ENCODE measurements at places on chromosomes 1 and 21. TPM values are rescaled to one million over a fixed set of nuclear protein-coding genes. Genes with fewer than 3 reads are reported as not detected.
A peak's percentile ranks its signal among the peaks of the same experiment; 100 is the strongest.

DNA sequence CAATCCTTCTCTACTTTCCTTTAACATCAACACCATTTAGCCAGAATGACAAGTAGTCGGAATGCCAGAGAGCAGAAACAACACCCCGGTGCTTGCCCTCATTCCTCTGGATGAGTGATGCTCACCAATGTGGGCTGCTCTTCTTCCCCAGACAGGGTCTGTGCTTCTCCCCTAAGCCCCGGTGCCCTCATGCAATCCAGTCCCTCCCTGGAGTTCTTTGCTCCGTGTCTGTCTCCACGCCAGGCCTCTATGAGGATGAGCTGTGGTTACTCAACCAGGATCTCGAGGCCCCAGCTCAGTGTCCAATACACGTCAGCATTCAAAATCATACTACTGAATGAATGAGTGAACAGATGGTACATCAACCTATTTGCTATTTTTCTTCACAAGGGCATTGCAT lies 29.7 kb upstream of the PDE9A start:
- DNase-seq, result no peak

DNA sequence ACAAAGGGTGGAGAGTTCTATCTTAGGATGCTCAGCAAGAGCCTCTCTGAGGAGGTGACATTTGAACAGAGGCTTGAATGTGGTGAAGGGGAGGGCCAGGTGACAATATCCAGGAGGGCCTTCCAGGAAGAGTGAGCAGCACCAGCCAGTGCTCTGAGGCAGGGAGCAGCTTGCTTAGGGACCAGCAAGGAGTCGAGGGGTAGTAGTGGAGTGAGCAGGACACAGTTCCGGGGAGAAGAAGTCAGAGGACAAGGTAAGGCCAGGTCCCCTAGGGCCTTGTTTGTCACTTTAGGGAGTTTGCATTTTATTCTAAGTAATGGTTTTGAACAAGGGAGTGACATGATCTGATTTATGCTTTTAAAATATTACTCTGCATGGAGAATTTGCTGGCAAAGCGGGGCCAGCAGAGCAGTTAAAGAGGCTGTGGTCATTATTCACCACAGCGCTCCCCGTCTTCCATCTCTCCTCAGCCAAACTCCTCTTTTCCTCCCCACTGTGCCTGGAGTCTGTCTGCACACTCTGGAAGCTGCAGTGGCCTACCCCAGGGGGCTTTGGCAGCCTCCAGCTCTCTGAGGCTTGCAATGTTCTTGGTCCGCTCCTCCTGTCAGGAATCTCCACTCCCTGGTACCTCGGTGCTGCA lies 17.0 kb upstream of the CSF1 start:
- no peak for DNase-seq

- DNase-seq, result no peak
Observed at GRCh38 chr1:85992791-85993190, 163.8 kb downstream of the COL24A1 start.

DNA sequence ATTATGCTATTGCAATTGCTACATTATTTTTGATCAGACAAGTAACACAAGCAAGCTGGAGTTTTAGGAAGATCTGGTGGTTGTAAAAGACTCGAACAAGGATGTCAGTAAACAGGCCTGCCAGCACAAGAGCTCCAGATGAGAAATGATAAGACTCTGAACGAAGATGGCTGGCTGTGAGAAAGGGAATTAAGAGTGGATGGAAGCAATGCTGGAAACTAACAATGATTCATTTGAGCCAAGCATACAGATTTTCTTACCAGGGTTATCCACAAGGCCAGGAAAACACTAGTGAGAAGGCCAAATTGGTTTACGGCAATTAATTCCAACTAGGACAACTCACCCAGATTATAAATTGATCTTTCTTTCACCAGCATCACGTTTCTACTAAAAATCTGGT lies 54.2 kb downstream of the NRIP1 start:
- no peak for DNase-seq

- DNase-seq, result no peak
Observed at GRCh38 chr1:149997585-149998262, 12.8 kb downstream of the OTUD7B start.

- DNase-seq, result peak; percentile 34
Observed at GRCh38 chr1:97271916-97272788, 550.6 kb downstream of the PTBP2 start.

DNA sequence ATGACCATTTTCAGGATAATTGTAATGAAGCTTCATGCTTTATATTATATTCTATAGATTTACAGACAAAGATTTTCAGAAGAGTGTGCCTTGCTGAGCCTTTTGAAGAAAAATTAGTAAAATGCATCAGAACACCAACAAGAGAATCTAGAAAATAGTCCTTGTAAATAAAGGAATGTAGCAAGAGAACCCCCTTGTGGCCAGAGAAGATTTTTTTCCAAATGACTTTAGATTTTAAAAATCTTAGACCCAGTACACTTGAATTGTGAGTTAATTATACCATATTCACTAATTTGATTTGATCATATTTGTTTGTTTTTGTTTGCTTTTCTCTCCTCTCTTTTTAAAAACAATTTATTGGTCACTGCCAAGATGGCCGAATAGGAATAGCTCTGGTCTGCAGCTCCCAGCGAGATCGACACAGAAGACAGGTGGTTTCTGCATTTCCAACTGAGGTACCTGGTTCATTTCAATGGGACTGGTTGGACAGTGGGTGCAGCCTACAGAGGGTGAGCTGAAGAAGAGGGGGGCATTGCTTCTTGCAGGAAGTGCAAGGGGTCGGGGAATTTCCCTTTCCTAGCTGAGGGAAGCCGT lies 12.8 kb upstream of the IFI44L start:
- DNase-seq, result peak; percentile 60

DNA sequence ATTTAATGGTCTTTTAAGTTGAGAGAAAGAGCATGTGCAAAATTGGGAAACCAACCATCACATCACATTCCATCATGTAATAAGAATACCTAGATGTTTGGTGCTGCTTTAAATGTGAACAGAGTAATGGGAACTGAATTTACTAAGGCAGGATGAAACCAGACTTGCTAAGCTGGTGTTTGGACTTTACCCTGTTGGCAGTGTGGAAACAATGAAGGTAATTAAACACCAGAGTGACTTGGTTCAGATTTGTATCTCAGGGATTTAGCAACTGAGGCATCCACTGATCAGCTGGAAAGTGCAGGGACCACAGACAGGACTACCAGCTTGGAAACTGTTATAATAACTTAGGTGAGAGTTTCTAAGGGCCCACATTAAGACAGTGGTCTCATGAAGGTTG lies 263.4 kb downstream of the OLFM3 start:
- no peak for DNase-seq

GRCh38 chr1:7402548-7402850 lies 368.6 kb upstream of the VAMP3 start:
- no peak for DNase-seq

DNA sequence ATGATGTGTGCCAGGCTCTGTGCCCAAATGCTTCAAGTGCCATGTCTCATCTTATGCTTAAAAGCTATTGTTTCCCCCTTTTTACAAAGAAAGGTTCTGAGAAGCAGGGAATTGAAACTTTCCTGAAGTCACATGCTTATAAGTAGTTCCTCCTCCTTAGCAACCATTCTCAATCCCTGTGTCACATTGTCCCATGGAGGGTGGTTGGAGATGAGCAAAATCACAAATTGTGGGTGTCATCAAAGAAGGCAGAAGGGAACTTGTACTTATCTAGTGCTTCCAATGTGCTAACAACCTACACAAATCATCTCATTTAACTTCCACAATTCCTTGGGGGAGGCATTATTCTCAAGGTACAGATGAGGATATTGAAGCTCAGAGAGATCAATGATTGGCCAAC lies 10.1 kb upstream of the ERICH3 start:
- no peak for DNase-seq

AK5 gene
- 4.8 TPM for total RNA-seq

IL6R gene
- total RNA-seq, result 35.0 TPM

OR6Y1 gene
- not detected for total RNA-seq

PSRC1 gene
- 5.4 TPM for total RNA-seq

UBL4B gene
- not detected for total RNA-seq

Data from tongue (tissue), 3 donors.